ENCODE measurements at places on chromosomes 6 and 20. TPM values are rescaled to one million over a fixed set of nuclear protein-coding genes. Genes with fewer than 3 reads are reported as not detected.

GRCh38 chr6:166957087-166957804 is 896 bp upstream of the RNASET2 start:
- peak; percentile 50 for DNase-seq

GRCh38 chr6:100627911-100628758 is 163.4 kb upstream of the SIM1 start:
- no peak for DNase-seq

The PRSS16 gene
- not detected for total RNA-seq

- DNase-seq: no peak
Observed at GRCh38 chr6:143390278-143390677, 60.2 kb downstream of the ADAT2 start.

GRCh38 chr6:133456439-133456838 is 215.3 kb downstream of the EYA4 start:
- no peak for DNase-seq

DNA sequence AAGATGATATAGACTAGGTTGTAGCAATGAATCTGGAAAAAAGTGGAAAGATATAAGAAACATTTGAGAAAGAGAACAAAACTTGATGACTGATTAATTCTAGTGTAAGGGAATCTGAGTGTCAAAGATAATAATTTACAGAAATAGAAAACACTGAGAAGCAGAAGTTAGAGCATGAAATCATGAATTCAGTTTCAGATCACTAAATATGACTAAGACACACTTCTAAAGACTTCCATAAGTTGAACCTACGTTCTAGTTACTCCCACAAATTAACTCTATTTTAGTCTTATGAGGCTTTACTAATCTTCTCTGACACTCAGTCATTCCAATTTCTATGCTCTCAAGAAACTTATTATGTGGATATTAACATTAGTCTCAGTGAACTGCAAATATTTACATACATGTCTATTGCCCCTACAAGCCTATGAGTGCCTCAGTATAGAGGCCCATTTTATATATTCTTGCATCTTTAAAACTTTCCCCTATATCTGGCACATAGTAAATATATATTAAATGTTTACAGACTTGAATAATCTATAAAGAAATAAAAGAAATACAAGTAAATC is 30.4 kb downstream of the IBTK start:
- DNase-seq: no peak

- DNase-seq: no peak
Observed at GRCh38 chr6:76014626-76015530, 57.6 kb downstream of the IMPG1 start.

- DNase-seq: no peak
Observed at GRCh38 chr20:38315290-38315966, 11.5 kb downstream of the BPI start.

- DNase-seq: no peak
Observed at GRCh38 chr20:2946988-2947961, 74.0 kb downstream of the PTPRA start.

- no peak for DNase-seq
Observed at GRCh38 chr20:22620342-22620741, 36.0 kb upstream of the FOXA2 start.

The DNMT3B gene
- total RNA-seq: 0.43 TPM

The KIF6 gene
- not detected for total RNA-seq

The LINC00237 gene
- total RNA-seq: not detected

GRCh38 chr6:131954775-131955107 is 3.6 kb upstream of the CCN2 start:
- no peak for DNase-seq

DNA sequence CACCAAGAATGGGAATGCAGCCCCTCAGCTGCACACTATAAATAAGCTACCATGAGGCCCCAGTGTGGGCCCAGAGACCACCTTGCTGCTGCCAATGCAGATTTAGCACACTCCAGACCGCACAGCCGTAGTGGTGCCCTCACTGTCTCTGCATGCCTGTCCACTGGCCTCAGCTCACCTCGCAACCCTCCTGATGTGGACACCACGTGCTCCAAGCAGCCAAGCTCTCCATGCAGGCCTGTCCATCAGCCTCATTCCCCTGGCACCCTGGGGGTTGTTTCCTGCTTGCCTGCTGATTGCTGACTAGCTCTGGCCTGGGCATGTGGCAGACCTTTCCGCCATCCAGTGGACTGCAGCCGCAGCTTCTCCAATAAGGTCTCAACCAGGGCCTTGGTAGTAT is 36.2 kb downstream of the ZBTB9 start:
- DNase-seq: no peak

The LAMP5 gene
- 0.23 TPM for total RNA-seq

DNA sequence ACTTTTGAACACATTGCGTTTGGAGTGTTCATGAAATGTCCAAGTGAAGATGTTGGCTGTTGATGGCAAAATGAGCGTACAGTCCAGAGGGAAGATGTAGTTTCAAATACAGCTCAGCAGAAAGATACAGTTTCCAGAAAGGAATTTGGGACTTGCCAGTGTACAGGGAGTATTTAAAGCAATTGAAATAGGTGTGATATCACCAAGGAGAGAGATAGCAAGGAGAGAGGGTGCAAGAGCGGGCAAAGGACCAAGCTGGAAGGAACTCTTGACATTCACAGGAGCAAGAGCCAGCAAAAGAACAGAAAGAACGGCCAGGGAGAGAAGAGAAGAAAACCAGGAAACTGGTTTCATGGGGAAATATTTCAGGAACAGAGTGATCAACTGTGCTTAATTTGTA is 47.8 kb downstream of the CARMIL1 start:
- DNase-seq: no peak

The BCAS1 gene
- total RNA-seq: 0.68 TPM

The BHLHE23 gene
- not detected for total RNA-seq

DNA sequence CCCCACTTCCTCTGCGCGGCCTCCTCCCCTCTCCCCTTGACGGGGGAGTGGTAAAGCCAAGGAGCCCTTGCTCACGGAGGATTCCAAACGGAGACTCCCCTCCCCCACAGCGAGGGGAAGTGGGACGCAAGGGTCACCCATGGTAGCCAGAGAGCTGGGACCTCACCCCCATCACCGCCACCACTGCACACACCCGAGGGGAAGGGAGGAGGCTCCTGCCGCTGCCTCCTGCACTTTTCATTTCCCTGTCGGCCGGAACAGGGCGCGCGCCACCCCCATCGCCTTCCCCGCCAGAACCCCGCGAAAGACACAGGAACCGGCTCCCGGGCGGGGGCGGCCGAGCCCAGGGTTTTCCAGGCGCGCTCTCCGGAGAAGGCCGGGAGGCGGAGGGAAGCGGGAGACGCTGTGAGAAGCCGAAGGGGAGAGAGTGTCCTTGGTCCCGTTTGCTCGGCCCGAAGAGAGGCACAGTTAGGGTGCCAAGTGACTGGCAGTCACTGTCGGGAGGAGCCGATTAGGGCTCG is 789 bp downstream of the CCND3 start:
- DNase-seq: peak; percentile 38

- no peak for DNase-seq
Observed at GRCh38 chr6:135325624-135326424, 144.7 kb downstream of the MYB start.

GRCh38 chr6:95240514-95240913 is 336.8 kb upstream of the MANEA start:
- DNase-seq: no peak

Measured in natural killer cell (primary cell).